ENCODE measurements at places on chromosomes 1 and 21.
A peak's percentile ranks its signal among the peaks of the same experiment; 100 is the strongest.

DNA sequence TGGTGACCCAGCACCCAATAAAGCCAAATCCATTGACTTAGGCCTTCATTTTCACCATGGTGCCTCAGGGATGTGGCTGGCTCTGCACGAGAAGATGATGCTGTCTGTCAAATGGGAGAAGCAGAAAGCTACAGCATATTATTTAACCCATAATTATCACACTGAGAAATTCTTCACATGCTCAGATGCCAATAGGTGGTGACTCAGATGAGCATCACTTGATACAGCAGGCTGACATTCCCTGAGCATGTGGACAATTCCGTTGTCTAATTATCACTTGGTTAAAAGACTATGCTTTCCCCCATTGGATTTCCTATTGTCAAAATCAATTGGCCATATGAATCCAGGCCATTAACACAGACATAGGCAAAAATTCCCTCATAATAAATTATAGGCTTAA, 44.0 kb upstream of the HSD3B1 start:
- DNase-seq: no peak

DNA sequence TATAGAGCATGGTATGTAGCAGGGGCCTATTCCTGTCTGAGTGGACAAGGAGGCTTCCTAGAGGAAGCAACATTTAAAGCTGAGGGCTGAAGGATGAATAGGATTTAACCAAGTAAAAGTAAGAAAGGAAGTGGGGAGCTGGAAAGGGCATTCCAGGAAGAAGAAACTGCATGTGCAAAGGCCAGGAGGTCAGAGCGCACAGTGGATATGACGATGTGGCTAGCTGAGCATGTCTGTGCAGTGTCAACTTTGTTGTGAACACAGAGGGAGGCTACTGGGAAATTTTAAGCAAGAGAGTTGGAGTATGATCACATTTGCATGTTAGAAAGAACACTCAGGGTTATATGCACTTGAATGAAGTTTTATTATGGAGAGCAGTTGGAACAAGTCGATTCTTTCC, 28.6 kb upstream of the JUN start:
- DNase-seq: no peak

GRCh38 chr21:30194701-30195299, 21.1 kb downstream of the CLDN8 start:
- no peak for DNase-seq

GRCh38 chr1:202599669-202600431, 110.4 kb downstream of the SYT2 start:
- peak; percentile 32 for DNase-seq

DNA sequence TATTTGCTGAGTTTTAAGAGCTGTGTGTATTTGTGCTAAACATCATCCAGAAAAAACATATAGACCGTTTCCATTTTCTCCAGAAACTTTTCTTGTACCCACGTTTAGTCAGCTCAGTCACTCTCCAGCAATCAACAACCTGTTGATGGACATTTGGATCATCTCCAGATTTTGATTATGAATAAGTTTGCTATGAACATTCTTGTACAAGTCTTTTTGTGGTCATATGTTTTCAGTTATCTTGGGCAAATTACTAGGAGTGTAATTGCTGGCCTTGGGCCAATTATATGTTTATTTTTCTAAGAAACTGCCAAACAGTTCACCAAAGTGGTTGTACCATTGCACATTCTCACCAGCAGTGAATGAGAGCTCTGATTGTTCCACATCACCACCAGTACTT, 221.8 kb downstream of the CENPF start:
- no peak for DNase-seq

DNA sequence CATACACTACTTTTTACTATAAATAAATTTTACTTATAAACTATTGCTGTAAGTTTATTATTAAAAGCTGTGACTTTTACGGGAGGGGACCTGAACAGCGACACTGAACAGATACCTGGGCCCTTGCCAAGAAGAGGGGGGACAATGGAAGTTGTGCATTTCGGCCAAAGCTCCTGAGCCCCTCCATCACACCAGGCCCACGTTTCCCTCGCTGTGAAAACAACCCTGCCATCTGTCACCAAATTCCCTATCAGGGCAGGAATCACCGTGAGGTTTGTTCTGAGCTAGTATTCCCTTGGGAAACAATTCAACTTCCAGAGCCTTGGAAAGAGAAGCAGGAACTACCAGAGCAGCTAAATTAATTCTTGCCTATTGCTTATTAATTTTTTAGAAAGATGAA, 37.0 kb downstream of the VTCN1 start:
- DNase-seq: no peak

GRCh38 chr1:119964673-119965363, 68.5 kb upstream of the ADAM30 start:
- DNase-seq: no peak

- no peak for DNase-seq
Measured at GRCh38 chr1:11842154-11843041, 5.2 kb downstream of the NPPA start.

GRCh38 chr1:40872276-40872675, 10.1 kb upstream of the CITED4 start:
- no peak for DNase-seq

GRCh38 chr1:196461521-196461920, 146.7 kb downstream of the KCNT2 start:
- no peak for DNase-seq

DNA sequence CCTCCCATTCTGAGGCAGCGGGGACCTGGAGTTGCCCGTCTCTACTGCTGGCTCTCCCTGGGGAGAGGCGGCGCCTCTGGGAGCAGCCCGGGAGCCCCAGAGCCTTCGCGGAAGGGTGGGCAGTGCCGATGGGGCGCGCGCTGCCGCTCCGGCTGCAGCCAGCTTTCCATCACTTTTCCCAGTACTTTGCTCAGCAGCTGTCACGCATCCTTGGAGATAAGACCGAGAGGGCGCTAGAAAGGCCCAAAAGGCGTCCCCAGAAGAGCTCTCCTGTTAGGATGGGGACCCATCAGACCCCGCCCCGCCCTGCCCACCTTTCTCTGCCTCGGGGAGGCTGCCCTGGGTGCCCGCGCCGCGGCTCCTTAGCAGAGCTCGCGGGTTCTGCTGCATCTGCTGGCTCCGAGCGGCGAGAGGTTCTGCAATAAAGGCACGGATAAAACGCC, 534 bp downstream of the KCNH1 start:
- DNase-seq: no peak

GRCh38 chr1:24360681-24361080, 41.5 kb downstream of the GRHL3 start:
- DNase-seq: no peak

- DNase-seq: no peak
Measured at GRCh38 chr1:205026181-205026580, 16.8 kb upstream of the CNTN2 start.

DNA sequence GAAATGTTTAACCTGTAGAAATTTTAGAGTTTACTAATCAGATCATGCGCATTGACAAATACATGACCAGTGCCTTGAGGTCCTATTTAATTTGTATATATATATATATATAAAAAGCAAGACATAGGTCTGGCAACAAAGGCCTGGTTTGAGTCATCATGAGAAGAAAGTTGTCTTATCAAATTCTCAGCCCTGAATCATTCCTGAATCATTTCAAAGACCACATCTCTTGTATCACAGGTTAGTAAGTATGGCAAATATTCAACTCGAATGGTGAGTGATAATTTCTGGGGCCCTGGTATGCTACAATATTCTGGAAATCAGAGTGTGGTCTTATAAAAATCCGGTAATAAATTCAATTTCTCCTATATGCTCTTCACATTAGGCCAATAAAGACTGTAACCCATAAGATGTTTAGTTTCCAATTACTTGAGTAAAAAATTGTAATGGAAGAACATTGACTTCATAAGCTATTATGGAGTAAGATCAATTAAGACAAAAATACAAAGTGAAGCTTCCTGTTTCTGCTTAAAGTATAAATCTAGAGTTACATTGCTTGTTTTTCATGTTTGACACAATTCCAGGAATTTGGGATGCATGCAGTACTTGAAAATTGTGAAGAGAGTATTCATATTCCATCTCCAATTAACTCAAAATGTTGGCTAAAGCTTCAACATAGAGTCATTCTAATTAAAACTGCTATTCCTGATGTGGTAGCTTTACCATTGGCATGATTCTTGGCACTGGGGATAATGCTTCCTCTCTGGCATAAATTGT, 309.4 kb downstream of the BRINP3 start:
- no peak for DNase-seq

DNA sequence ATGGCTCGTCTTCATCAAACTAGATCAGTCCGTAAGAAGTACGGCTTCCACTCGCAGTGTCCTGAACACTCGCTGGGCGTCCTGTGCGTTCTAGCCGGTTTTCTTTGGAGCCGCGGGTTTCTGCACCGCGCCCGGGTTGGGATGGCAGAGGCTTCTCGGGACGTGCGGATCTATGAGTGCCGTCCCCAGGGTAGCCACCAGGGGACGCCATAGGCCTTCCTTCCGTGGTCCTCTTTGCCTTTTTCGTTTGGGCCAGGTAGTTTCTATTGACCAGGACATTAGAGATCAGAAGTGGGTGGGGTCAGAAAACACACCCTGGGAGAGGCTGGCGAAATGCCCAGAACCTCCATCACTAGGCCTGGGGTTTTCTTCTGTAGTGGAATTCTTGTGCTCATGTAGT, 273.8 kb downstream of the FAM72C start:
- DNase-seq: peak; percentile 8

GRCh38 chr21:15638856-15639549, 90.8 kb upstream of the USP25 start:
- DNase-seq: no peak

GRCh38 chr1:91895832-91896556, 10.0 kb upstream of the TGFBR3 start:
- no peak for DNase-seq

DNA sequence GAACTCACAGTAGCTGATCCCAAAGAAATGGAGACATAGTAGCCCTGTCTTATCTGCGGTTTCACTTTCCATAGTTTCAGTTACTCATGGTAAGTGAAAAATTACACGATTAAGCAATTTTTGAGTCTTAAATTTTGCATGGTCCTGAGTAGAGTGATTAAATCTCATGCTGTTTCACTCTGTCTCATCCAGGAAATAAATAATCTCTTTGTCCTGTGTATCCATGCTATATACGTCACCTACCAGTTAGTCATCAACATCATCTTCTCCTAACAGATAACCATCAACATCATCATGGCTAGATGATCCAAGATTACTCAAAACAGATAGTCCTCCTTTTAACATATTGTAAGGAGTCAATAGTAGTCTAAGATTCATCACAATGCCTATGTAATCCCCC, 1589.3 kb downstream of the BRINP3 start:
- DNase-seq: no peak

- no peak for DNase-seq
Measured at GRCh38 chr1:15445390-15446122, 7.3 kb downstream of the CTRC start.

DNA sequence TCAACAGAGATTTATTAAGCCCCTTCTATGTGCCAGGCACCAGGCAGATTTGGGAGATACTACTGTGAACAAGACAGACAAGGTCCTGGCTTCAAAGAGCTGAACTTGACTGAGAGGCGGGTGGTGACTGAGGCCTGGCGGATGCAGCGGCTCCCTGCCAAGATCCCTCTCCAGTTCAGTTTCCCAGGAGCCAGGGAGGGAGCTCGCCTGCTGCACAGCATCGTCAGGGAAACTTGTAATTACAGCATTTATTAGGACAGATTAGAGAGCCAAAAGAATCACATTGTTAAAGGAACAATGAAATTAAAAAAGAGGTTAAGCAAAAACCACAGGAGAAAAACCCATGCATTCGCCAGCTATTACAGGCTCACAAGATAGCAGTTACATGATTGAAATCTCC, 55.3 kb downstream of the ETS2 start:
- no peak for DNase-seq

GRCh38 chr1:100100202-100100601, 32.5 kb downstream of the SASS6 start:
- no peak for DNase-seq

DNA sequence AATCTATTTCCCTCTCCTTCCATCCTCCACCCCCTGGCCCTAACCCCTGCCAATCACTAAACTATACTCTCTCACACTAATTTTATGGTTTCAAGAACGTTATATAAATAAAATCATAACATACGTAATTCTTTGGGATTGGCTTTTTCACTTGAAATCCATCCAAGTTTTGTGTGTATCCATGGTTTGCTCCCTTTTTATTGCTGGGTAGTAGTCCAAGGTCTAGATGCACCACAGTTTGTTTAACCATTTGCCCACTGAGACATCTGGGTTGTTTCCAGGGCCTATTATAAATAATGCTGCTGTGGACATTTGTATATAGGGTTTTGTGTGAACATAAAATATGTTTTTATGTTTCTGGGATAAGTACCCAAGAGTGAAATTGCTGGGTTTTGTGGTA, 61.4 kb downstream of the TEX35 start:
- DNase-seq: no peak

GRCh38 chr1:209743145-209743482, 12.7 kb upstream of the TRAF3IP3 start:
- DNase-seq: no peak

DNA sequence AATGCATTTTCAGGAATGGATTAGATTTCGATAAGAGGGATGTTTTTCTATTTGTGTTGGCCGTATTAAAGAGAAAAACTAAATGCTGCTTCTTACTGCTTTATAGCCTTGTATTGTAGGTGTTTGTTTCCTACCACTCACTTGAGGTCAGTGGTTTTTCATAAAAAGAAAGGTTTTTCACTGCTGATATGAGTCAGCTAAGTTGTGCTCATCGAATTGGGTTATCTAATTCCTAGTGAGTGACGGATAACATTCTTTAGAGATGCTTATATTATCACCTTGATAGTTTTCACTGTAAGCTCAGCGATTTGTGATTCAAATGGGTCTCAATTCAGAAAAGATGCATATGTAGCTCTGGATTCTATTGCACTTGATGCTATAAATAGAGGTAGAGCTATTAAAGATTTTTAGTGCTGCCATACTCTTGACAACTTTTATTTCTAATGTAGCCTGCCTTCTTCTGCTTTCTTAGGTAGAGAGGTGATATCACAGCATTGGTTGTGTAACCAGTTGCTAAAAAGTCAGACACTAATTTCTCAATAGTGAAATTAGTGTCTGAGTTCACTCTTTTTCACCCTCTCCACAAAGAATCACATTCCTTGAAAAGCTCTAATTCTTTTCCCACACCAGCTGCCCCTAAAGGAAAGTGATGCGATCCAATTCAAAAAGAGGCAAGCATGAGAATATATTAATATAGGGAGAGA, 180.0 kb downstream of the RASAL2 start:
- no peak for DNase-seq

GRCh38 chr21:42266971-42267556, 48.1 kb downstream of the ABCG1 start:
- no peak for DNase-seq

- DNase-seq: no peak
Measured at GRCh38 chr1:47842228-47842919, 154.8 kb downstream of the TRABD2B start.

Measured in T-helper 2 cell treated with Interferon-gamma antibody and Interleukin-4, amounts not matched to agents 5 μg/mL and 100 μg/mL, for 36 hours (primary cell).